ENCODE measurements at places on chromosomes 1 and 21.

DNA sequence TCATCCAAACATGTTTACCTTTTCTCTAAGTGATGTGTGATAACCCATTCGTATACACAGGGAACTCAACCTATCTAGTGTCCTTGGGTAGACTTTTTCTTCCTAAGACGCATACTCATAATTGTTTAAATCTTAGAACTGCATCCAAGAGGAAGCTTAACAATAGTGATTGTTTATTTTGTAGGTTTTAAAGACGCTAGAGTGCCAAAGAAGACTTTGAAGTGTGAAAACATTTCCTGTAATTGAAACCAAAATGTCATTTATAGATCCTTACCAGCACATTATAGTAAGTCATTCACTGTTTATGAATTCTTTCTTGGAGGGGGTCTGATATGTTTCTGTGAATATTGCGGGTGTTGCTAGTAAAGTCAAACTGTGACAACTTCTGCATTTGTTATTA is 25.4 kb downstream of the PLA2G4A start:
- no peak for DNase-seq

- DNase-seq = no peak
Measured at GRCh38 chr1:205448540-205449253, 7.1 kb downstream of the BLACAT1 start.

- no peak for DNase-seq
Measured at GRCh38 chr1:42312576-42313212, 22.3 kb downstream of the FOXJ3 start.

DNA sequence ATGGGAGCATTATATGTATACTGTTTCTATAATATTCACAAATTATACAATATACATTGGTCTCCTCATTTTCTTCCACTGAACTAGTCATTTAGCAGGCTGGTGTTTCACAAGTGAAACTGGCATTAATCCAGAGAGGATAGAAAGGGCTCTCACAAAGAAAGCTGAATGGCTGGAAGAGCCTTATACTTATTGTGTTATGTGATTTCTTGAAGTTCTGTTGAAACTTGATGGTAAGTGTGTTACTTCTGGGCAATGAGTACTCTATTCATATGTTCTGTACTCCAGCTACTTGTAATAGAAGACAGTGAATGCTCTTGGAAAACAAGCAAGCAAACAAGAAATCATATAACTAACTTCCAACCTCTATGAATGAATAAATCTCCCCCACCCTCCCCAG is 14.9 kb downstream of the STX12 start:
- DNase-seq = peak; percentile 43

GRCh38 chr1:92839442-92839841 is 7.6 kb downstream of the RPL5 start:
- DNase-seq = no peak

GRCh38 chr1:92362970-92363369 is 64.1 kb downstream of the RPAP2 start:
- DNase-seq = no peak

GRCh38 chr1:185156854-185157598 is at the start of the genes SWT1 and TRMT1L:
SWT1 (plus strand) TSS chr1:185157167; CDS start chr1:185160842, 3,675 bp downstream.
TRMT1L (minus strand) TSS chr1:185156953; CDS start chr1:185156712, 241 bp downstream.
- DNase-seq = peak; percentile 99

- DNase-seq = no peak
Measured at GRCh38 chr1:96096613-96097321, 624.8 kb upstream of the PTBP2 start.

- no peak for DNase-seq
Measured at GRCh38 chr21:31564439-31564838, 95.1 kb upstream of the SOD1 start.

GRCh38 chr1:109892561-109893368 is 17.9 kb upstream of the CSF1 start:
- DNase-seq = no peak

GRCh38 chr1:164155347-164155746 is 403.6 kb upstream of the PBX1 start:
- DNase-seq = peak; percentile 23

GRCh38 chr1:194568610-194569009 is 1382.2 kb upstream of the B3GALT2 start:
- DNase-seq = no peak

- no peak for DNase-seq
Measured at GRCh38 chr1:245046769-245047168, 108.0 kb upstream of the KIF26B start.

- DNase-seq = no peak
Measured at GRCh38 chr1:245984390-245985155, 522.5 kb downstream of the SMYD3 start.

- DNase-seq = no peak
Measured at GRCh38 chr1:159830722-159831121, 4.0 kb downstream of the SLAMF8 start.

DNA sequence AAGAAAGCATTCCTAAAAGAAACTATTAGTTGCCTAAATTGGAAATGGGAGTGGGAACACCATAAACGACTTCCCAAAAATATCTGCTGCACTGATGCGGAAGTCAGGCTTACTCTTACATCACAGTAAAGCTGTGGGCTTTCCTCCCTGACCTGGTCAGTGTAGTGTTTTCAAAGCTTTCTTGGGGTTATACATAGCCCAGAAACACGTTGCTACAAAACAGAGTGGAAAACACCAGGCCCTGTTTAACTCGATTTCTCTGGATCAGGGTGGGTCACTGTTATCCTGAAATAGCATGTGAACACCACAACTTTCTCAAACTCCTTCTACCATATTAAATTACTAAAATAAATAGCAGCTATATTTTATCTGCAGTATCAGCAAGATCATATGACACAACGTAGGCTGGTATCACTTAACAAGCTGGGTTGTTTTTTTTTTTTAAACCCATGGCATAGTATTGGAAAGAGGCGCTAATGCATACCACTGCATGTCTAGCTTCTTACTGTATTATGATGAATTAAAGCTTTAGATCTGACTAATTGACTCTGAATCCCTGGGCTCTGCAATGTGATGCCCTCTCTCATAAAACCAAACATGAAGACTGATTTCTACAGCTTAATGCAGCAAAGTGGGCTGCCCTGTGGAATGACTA is 184.6 kb downstream of the TGFB2 start:
- DNase-seq = peak; percentile 54

GRCh38 chr1:99820546-99820945 is 29.6 kb upstream of the AGL start:
- no peak for DNase-seq

Data from HCEC 1CT (cell line).